Stimulated activated CD4-positive, alpha-beta T cell treated with anti-CD3 and anti-CD28 coated beads, Interleukin-2, amount 100 ng/mL, for 4 hours (primary cell): ENCODE measurements at places on chromosomes 2 and 18.

DNA sequence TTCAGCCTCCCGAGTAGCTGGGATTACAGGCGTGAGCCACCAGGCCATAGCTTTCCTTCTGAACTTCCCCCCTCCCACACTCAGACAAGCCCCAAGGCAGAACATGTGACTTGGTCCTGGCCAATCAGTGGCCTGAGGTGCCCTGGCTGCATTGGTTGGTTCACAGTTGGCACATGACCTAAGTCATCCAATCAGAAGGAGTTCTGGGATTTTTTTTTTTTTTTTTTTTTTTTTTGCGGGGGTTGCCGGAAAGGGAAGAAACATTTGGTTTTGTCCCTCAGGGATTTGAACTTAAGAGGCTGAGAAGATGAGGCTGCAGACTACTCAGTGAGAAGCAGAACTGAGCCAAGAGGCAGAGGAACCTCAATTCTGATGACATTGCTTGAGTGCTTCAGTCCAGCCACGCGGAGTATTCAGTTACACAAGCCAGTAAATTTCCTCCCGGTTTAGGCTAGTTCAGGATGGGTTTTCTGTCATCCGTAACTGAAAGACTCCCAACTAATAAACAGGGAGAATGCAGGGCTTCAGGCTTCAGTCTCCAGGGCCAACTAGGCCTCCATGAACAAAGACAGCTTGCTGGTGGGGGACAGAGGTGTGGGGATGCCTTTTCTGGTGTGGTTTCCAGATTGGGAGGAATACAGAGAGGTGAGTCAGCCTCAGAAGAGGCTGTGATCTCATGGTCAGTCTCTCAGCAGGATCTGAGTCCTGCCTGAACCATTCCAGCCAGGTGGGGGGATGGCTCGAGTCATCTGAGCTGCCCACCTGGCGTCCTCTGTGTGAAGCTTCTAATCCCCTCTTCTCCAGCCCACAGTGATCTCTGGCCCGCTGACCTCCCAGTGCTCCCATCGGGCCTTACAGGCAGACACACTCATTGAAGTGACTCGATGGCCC is 9.2 kb downstream of the PTMA start:
- DNase-seq, result no peak

GRCh38 chr18:14971461-14972185 is 223.7 kb downstream of the ANKRD30B start:
- DNase-seq, result no peak

GRCh38 chr2:12666445-12666844 is 50.3 kb upstream of the TRIB2 start:
- DNase-seq, result no peak

DNA sequence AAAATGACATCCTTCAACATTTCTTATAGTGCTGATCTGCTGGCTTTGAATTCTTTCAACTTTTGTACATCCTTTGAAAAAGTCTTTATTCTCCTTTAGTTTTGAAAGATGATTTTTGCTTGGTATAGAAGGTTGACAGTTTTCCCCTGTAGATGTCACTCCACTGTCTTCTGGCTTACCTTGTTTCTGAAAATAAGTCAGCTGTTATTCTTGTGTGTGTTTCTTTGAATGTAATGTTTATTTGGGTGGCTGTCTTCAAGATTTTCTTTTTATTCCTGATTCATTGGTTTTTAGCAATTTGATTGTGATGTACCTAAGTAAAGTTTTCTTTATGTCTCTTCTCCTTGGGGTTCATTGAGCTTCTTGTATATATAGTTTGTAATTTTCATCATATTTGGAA is 47.6 kb downstream of the ACTR3 start:
- DNase-seq, result no peak

DNA sequence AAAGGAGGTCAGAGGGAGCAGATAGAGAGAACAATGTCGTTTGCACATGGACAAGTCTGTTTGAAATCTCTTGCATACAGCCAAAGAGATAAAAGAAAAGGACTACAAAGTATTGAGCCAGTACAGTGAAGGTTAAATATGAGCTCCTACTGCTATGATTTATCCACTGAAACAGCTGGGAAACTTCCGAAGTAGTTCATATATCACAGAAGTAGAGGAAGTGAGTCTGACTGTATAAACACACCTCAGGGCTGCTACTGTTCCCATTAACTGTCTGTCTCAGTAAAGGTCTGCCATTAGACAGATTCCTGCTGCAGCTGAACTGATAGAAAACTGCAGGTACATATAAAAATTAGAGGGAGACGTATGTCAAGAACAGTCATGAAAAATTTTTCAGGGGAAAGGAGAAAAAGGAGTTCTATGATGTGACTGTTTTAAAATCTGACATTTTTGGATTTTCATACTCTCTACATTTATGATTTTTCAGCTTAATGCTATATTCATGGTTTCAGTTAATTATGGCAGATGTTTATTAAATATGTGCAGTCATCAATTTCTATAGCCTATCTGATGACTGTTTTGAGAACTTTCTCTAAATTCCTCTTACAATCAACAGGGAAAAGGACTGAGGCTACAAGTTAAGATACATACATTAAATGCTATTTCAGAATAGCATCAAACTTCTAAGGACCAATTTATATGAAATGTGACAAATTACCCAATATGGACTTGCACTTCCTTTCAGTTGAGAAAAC is 364.7 kb downstream of the ERBB4 start:
- no peak for DNase-seq

GRCh38 chr2:187478719-187479118 is 30.7 kb upstream of the CALCRL start:
- DNase-seq, result no peak

DNA sequence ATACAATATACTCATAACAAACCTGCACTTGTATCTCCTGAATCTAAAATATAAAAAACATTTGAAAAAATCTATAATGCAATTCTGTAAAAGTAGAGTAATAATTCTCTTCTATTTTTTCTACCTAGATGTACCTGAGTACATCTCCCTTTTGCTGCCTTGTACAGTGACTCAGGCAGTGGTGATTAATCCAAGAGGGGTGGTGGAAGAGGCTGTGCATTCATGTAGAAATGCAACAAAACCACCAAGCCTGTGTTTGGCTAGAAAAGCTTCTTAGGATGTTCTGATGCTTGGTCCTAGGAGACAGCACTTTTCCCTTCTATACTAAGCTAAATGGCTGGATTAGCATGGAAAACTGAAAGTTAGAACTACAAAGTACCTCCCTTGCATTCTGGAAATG is 245.8 kb downstream of the DPP10 start:
- DNase-seq, result no peak

DNA sequence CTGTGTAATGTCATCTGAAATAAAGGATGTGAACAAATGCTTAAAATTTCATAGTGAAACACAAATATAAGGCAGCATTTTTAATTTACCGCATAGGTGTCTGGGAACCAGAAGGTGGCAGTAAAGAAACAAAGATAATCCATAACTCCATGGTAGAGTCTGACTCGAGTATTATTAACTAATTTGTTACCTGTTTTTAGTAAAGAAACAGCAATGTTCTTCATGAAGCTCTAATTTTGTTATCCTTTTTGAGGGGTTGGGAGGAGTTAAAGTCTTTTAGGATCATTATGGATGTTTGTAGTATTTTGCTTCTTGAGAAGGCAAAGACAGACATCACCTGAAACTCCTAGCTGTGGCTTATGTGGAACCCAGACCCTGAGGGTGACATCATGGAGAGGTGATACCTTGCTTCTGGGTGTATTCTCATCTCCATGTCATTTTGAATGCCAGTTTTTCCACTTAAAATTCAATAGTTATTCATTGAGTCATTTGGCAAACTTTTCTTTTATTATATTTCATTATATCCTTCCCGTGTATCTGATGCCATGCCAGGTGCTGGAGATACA is 286.2 kb upstream of the EPAS1 start:
- DNase-seq, result no peak

DNA sequence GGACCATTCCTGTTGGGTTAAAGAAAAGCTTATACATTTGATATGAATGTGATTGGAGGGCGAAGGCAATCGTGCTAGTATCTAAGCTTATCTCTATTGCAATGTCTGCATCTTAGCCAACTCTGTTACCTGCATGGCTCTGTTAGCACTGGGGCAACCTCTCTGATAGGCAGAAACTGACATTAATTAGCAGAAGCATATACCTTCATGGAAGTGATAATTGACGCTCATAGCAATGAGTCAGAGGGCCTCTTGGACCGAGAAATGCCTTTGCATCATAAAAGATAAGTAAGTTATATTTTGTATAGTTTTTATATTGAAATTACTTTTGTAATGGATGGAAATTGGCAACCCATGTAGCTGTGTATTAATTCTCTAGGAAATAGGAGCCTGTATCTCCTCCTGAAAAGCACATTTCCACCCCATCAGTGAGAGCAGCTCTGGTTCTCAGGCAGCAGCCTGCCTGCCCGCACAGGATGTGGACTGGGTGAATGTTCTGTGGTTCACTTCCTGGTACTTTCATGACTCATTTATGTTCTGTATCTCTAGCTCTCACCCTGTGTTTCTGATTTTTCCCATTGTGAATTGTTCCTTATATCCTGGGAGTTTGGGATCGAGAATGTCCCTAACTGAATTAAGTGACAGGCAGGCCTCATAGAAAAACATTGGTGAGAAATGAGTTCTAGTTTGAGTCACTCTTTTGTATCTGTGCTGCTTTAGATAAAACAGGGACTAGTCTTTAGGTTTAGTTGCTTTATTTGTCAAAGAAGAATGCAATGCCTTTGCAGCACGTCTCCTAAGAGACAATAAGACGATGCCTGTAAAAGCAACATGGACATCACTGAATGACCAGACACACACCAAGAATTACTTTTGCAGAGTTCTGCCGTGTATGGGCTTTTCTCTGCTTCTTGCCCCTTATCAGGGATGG is 344.9 kb downstream of the DCDC2C start:
- DNase-seq, result no peak

- DNase-seq, result no peak
Measured at GRCh38 chr2:174605687-174606086, 8.1 kb upstream of the WIPF1 start.
